ENCODE measurements at places on chromosomes 2 and 18.

GRCh38 chr2:69089998-69090397, 77.0 kb downstream of the ANTXR1 start:
- DNase-seq, result no peak

DNA sequence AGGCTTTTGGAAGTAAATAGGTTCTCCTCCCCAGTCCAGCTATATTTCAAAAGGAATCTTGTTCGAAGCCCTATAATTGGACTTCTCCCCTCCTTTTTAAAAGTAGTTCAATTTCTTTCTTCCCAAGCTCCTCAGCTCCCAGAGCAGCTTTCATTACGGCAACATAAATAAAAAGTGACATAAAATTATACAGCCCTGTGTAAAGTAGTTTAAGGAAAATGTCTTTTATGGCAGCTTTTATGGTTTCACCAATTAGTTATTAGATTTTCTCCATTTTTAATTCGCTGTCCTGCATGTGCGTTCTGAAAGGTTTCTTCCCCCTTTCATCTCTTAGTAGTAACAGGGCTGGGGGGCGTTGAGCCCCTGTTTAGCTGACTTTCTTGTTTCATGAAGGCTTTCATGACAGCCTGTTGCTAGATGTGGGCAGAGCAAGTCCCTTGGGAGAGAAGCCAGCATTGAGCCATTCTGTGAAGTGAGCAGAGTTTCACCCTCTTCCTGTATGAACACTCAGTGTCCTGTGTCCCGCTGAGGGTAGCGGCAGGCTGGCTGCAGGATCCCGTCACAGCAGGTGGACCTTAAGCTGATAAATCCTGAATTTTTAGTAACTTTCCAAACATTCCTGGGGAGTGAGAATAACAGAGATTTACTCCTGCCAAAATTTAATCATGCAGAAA, 229.7 kb upstream of the SPRED2 start:
- no peak for DNase-seq

- DNase-seq, result no peak
Measured at GRCh38 chr18:57776767-57777166, 26.3 kb downstream of the ATP8B1 start.

GRCh38 chr2:188813315-188813714, 160.9 kb upstream of the COL3A1 start:
- DNase-seq, result no peak

GRCh38 chr2:83923531-83923930, 535.5 kb downstream of the SUCLG1 start:
- no peak for DNase-seq

DNA sequence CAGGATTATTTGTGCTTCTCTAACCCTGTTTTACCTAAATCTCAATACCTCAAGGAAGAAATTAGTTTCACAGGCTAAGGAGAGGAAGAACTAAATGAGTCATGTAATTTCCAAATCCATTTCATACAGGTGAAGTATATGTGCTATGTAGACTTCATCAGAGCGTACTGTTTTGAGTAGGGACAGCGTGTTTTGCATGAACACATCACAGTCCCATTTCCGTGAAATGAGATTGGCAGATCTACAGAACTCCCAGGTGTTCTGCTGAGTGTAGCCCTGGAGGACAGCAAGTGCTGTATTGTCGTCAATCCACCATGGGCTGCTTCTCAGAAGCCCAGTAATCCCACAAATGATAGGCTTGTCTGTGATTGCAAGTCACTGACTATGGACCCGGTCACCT, 97.7 kb downstream of the XRCC5 start:
- no peak for DNase-seq

DNA sequence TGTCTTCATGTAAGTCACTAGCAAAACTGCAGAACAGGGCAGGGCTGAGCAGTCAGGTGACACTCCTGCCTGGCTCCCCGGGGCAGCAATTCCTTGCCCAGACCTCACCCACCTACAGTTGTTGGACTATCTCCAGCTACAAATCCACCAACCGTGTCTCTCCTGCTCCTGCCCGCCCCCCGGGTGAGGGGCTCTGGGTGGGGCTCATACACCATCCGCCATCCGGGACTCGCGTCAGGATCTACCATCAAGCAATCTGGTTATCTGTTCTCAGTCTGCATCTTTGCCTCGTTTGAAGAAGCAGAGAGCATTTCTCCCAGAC, 13.5 kb upstream of the GLI2 start:
- DNase-seq, result no peak

GRCh38 chr18:50096766-50097435, 98.0 kb downstream of the MYO5B start:
- DNase-seq, result no peak

DNA sequence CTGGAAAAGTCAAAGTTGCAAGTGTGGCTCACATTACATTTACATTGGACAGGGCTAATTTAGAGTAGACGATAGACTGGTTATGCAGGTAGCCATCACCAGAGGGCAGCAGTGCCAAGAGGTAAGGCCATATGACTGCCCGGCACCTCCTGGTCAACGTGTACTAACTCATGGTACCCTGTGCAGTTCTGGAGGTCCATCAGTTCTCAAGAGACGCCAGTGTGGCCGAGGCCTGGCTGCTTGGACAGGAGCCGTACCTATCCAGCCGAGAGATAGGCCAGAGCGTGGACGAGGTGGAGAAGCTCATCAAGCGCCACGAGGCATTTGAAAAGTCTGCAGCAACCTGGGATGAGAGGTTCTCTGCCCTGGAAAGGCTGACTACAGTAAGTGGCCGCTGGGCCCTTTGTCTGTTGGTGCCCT, 65.8 kb upstream of the EML6 start:
- DNase-seq, result no peak

GRCh38 chr2:60119778-60120177, 433.7 kb downstream of the BCL11A start:
- DNase-seq, result no peak

DNA sequence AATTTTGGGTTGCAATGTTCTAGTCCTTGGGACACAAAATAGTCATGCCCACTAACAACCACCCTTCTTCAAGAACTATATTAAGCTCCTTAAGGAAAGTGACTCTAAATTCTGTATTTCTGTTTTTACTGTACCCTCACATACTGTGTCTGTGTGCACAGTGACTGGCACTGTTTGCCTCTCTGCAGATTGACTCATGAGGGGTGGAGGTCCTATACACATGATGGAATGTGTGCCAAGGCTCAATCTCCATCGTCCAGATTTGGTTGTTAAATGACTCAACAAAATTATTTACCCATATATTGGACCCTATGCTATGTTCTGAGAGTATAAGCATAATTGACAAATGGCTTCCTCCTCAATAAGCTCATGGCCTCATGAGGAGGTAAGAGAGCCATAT, 126.6 kb upstream of the CWC22 start:
- no peak for DNase-seq

DNA sequence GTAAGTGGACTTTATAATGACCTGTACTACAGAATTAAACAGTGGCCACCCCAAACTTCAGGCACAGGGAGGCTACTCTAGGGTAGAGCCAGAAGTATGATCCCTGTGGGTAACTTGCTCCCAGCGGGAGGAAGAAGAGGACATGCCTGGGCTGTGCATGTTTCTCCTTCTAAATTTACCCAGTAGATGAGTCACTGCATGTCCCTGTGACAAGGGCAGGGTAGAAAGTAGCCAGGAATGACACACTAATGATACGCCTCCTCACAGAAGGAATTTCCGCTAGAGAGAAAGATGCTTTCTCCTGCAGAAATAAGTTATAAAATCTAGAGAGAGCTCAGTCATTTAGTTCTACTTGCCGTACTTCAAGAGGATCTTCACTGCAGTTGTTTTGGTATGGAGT, 7.5 kb downstream of the ACYP2 start:
- no peak for DNase-seq

GRCh38 chr18:63562284-63562683, 20.1 kb downstream of the SERPINB12 start:
- no peak for DNase-seq

DNA sequence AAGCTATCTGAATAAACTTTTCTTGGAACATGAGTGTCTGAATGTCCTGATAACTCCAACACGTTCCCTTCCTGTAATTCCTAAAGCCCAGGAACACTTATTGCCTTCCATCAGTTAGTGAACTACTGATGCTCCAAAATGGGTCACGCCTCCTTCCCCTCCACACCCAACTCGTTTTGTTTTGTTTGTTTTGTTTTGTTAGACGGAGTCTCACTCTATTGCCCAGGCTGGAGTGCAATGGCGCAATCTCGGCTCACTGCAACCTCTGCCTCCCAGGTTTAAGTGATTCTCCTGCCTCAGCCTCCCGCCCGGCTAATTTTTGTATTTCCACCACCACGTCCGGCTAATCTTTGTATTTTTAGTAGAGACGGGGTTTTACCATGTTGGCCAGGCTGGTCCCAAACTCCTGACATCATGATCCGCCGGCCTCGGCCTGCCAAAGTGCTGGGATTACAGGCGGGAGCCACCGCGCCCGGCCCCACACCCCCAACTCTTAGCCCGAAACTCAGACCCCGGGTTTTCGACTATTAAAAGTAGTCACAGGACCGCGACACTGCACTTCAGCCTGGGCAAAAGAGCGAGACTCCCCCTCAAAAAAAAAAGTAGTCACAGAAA, 774 bp downstream of the IER3IP1 start:
- no peak for DNase-seq

DNA sequence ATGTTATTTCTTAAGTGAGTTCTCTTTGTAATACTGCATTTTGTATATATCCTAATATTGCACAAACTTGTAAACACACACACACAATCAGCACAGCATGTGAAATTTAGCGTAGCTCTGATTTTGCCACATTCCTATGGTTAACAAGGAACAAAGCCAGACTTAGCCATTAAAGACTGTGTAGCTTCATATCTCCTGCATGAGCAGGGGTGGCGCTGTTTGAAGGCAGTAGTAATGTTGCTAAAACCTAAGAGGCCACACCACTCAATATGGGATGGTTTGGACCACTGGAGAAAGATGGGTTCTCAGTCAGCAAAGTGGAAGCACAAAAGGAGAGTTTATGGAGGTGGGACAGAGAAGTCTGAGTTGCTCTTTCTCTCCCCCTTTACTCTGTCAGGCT, 61.1 kb upstream of the RND3 start:
- no peak for DNase-seq

GRCh38 chr2:222866358-222866960, 5.6 kb downstream of the ACSL3 start:
- no peak for DNase-seq

DNA sequence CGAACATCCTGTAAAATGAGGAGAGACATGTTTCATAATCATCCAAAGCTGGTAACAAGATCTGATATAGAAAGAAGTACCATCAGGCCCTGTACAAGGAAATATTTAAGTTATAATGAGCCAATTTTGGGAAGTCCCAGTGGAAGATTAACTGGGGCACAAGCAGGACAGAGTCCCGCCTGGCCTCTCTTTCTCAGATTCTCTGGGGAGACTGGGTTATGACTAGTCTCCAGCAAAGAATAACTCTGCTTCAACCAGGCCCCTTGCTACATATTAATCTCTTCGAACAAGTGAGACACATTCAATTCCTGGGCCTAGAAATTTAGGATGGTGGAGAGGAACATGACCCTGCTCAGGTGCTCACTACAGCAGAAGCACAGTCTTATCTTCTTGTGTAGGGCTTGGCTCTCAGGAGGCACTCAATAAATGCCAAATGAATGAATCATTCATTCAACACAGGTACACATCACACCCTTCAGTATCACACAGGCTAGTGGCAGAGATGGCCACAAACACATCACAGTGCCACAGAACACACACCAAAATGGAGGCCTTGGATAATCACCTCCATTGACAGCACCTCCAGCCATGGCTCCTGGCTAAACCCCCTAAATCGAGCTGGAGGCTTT, 46.4 kb upstream of the RNF152 start:
- no peak for DNase-seq

DNA sequence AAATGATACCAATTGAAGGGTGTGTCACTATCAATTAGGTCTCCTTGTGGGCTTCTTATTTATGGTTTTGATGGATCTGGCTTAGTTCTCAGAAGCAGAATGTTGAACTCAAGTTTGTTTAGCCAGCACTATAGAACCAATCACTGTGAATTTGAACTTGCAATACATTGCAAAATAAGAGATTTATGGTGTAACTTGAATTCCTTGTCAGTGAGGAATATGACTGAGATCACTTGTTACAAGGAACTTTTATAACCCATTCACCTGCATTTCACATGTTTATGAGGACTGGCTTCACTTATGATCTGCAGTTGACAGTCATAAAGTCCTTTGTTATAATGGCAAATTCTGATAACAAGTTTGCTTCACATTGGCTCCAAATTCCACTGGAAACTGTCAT, 9.8 kb downstream of the GATA6 start:
- no peak for DNase-seq

GRCh38 chr2:150586858-150587257, 99.4 kb upstream of the RND3 start:
- DNase-seq, result no peak

DNA sequence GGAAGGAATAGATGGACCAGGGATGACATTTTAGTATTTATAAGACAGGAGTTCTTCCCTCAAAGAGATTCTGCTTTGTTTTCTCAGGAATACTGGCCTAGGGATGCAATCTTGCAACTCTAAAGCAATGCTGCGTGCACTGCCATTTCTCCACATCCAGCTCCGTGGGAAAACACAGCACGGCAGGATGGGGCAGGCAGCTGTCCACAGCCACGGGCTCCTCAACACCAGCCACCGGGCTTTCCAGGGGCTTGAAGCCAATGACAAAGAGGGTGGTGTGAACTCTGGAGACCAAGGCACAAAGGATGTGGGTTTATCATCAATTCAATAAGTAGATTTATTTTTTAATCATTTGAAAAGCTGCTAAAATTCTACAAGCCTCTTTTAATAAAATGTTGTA, 49.3 kb downstream of the CABYR start:
- DNase-seq, result no peak

Data from left renal cortex interstitium (tissue), 4 donors.